ENCODE measurements at places on chromosomes 5 and 9. TPM values are rescaled to one million over a fixed set of nuclear protein-coding genes. Genes with fewer than 3 reads are reported as not detected.
A peak's percentile ranks its signal among the peaks of the same experiment; 100 is the strongest.

DNA sequence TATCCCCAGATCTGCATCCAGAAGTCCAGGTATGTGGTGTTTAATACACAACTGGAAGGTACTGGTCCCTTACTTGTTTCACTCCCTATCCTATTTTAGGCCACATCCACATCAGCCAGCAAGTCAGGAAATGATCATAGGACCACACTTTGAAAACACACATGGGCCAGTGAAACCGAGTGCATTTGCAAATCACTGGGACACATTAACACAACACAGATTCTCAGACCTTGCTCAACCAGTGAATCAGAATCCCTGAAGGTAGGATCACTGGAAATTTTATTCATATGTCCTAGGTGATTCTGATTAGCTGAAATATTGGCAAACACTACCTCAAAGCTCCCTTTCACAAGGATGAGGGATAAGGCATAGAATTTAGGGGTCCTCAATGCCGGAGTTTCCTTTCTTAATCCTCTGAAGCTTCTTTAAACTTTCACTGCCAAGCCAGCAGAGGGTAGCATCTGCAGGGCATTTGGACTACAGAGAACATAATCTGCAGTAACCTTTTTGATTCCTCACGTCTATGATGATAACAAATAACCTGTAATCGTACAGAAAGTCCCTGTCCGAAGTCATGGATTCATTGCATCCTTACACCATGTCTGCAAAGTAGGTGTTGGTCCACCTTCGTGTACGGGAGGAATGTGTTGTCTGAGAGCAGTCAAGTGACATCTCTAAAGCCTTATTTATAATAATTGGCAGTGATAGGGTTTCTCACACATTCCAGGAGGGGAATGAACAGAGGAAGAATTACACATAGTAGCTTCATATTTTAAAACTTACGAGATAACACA lies 11.0 kb upstream of the ABLIM3 start:
- H3K27me3 ChIP-seq: no peaks in the 10 kb centered on the region
- H3K4me1 ChIP-seq: peaks cover 4% of the 10 kb centered on the region
- no peak overlapping the region for H3K4me3 ChIP-seq
- no peaks in the 10 kb centered on the region for H3K36me3 ChIP-seq

DNA sequence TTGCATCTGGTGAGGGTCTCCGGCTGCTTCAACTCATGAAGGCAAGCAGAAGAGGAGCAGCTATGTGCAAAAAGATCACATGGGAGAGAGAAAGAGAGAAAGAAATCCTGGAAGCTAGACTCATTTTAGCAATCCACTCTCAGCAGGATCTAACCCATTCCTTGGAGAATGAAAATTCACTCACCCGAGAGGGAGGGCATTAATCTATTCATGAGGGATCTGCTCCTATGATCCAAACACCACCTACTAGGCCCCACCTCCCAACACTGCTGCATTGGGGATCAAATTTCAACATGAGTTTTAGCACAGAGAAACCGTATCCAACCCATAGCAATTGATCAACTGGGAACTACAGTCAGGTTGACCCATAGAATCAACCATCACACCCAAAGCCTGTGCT lies 98.1 kb upstream of the SV2C start:
- no peaks in the 10 kb centered on the region for H3K36me3 ChIP-seq
- no peaks in the 10 kb centered on the region for H3K4me1 ChIP-seq
- H3K27me3 ChIP-seq: no peaks in the 10 kb centered on the region
- no peak overlapping the region for H3K27ac ChIP-seq

- DNase-seq: no peak
- no peaks in the 10 kb centered on the region for H3K27me3 ChIP-seq
- H3K27ac ChIP-seq: no peak within 1 kb of the TSS
- no peaks in the 10 kb centered on the region for H3K4me1 ChIP-seq
Measured at GRCh38 chr5:180988592-180988991, at the start of gene BTNL3. Gene BTNL3, plus strand, starts transcription at chr5:180988846. Its CDS starts 183 bp downstream, at chr5:180989029.

The GRXCR2 gene
- not detected for total RNA-seq

The TAF11L10 gene
- total RNA-seq: not detected

GRCh38 chr5:133864711-133865110 lies 103.7 kb downstream of the C5orf15 start:
- no peak overlapping the region for H3K4me3 ChIP-seq
- no peaks in the 10 kb centered on the region for H3K27me3 ChIP-seq
- H3K36me3 ChIP-seq: no peaks in the 10 kb centered on the region
- DNase-seq: no peak
- H3K27ac ChIP-seq: no peak overlapping the region

The FOXD4 gene
- total RNA-seq: 0.30 TPM

The PDGFRB gene
- total RNA-seq: 68.7 TPM

- H3K4me1 ChIP-seq: no peaks in the 10 kb centered on the region
- no peak overlapping the region for H3K4me3 ChIP-seq
- no peaks in the 10 kb centered on the region for H3K36me3 ChIP-seq
- no peaks in the 10 kb centered on the region for H3K27me3 ChIP-seq
Measured at GRCh38 chr5:135472141-135472540, 20.0 kb upstream of the TIFAB start.

DNA sequence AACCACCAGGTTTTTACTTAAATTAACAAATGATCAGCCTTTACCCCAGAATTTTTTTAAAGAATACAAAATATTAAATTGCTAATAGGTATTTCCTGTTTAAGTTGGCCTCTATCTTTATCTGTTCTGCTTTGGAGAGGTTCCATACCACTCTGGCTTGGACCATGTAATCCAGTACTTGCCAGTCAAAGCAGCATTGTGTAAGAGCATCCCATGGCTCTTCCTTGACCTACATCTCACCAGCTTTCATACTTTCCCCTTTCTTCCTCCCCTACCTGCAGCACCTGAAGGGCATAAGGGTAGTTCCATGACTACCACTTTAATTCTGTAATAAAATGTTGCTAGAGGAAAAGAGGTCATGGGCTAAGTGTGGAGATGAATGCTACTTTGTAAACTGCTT lies 140.8 kb upstream of the MTAP start:
- H3K36me3 ChIP-seq: no peaks in the 10 kb centered on the region
- DNase-seq: no peak
- H3K4me3 ChIP-seq: no peak overlapping the region
- no peaks in the 10 kb centered on the region for H3K4me1 ChIP-seq
- H3K27me3 ChIP-seq: no peaks in the 10 kb centered on the region
- no peak overlapping the region for H3K27ac ChIP-seq

GRCh38 chr5:157279605-157280239 lies 13.8 kb downstream of the CYFIP2 start:
- no peaks in the 10 kb centered on the region for H3K27me3 ChIP-seq
- no peaks in the 10 kb centered on the region for H3K36me3 ChIP-seq
- H3K4me3 ChIP-seq: no peak overlapping the region
- no peak overlapping the region for H3K27ac ChIP-seq

DNA sequence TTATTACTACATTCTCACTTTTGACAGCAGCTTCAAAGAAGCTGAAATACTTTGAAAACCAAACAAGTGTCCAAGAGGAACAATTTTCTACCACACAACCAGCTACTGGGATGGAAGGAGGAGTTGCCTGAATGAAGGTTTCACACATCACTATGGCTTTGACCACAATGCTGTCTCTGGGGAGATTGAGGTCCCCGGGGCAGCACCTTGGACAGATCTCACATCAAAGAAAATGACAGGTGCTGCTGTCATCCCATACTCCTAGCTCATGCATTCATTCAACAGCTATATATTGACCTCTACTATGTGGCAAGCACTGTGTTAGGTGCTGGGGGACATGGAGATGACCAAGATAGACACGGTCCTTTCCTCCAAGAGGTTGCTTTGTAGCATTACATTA lies 233.2 kb upstream of the RASEF start:
- H3K4me1 ChIP-seq: no peaks in the 10 kb centered on the region
- no peak overlapping the region for H3K4me3 ChIP-seq
- H3K27ac ChIP-seq: no peak overlapping the region
- no peaks in the 10 kb centered on the region for H3K36me3 ChIP-seq

The TAF11L5 gene
- not detected for total RNA-seq

DNA sequence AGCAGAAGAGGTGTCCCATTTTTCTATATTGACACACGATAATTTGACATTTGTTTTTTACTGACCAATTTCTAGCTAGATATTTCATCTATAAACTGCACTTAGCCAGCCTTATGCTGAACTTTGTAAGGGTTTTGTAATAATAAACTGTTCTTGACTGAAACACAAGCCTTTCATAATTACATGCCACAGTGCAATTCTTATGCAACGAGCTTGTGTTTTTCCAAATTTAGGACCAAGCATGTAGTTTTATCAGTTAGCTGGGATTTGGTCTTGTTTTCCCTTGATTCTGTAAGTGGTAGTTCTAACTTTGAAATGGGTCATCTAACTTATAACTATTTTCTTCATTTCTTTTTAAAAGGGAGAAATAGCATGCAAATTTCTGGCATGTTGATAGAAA lies 1.3 kb upstream of the LURAP1L start:
- no peaks in the 10 kb centered on the region for H3K4me1 ChIP-seq
- H3K27ac ChIP-seq: no peak overlapping the region
- H3K36me3 ChIP-seq: no peaks in the 10 kb centered on the region

The PCDHGA6 gene
- total RNA-seq: 4.1 TPM

- DNase-seq: no peak
- no peak overlapping the region for H3K27ac ChIP-seq
- peaks cover 5% of the 10 kb centered on the region for H3K4me1 ChIP-seq
- H3K36me3 ChIP-seq: no peaks in the 10 kb centered on the region
Measured at GRCh38 chr5:139451176-139451575, 11.4 kb downstream of the ECSCR start.

DNA sequence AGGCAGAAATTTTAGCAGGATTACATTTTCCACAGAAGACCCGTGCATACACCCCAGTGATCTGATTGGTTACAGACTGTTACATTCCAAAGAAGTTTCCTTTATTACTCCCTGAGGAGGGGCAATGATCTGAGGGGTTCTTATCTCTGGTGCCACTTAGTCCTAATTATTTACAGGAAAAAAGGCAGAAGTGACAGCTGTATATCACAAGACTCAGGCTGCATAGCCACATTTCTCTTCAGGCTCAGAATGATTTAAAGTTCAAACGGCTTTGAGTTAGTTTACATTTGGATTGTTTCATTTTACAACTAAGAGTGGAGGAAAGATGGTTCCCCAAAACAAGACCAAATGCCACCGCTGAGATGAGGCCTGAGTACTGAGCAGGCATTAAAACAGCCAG lies 17.3 kb downstream of the NAIF1 start:
- H3K36me3 ChIP-seq: no peaks in the 10 kb centered on the region
- H3K27me3 ChIP-seq: no peaks in the 10 kb centered on the region
- DNase-seq: no peak

The DNAI1 gene
- 25.0 TPM for total RNA-seq

GRCh38 chr5:139949710-139950109 lies 93.4 kb downstream of the NRG2 start:
- no peak overlapping the region for H3K27ac ChIP-seq
- H3K4me3 ChIP-seq: no peak overlapping the region
- no peaks in the 10 kb centered on the region for H3K36me3 ChIP-seq
- H3K27me3 ChIP-seq: no peaks in the 10 kb centered on the region
- H3K4me1 ChIP-seq: no peaks in the 10 kb centered on the region

The FOXD4L6 gene
- total RNA-seq: not detected

GRCh38 chr9:127876026-127876763 lies 1.3 kb downstream of the AK1 start:
- H3K27me3 ChIP-seq: no peaks in the 10 kb centered on the region
- H3K27ac ChIP-seq: peak overlapping the region; percentile 80
- DNase-seq: no peak
- H3K36me3 ChIP-seq: peaks cover 19% of the 10 kb centered on the region
- peaks cover 54% of the 10 kb centered on the region for H3K4me1 ChIP-seq
- H3K4me3 ChIP-seq: peak overlapping the region; percentile 71

- no peaks in the 10 kb centered on the region for H3K27me3 ChIP-seq
- no peaks in the 10 kb centered on the region for H3K36me3 ChIP-seq
- no peaks in the 10 kb centered on the region for H3K4me1 ChIP-seq
- H3K27ac ChIP-seq: no peak overlapping the region
Measured at GRCh38 chr9:93263334-93264229, 79.6 kb downstream of the WNK2 start.

The INSL6 gene
- not detected for total RNA-seq

DNA sequence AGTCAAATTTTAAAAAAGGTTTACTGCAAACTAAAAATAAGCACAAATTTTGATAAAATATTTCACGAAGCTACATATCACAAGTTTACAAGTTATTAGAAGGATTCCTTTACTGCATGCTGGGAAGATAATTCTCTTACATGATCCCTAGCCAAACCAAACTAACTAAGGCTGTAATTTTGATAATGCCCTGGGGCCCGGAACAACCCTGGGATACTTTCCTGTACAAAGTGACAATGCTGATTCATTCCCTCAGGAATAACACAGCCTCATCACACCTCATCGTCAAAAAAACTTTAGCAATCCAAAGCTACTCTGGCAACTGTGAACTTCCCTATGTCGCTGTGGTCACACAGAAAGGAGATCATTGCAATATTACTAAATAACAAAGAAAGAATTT lies 402.9 kb downstream of the RAB3C start:
- H3K27me3 ChIP-seq: no peaks in the 10 kb centered on the region
- no peak for DNase-seq
- peaks cover 2% of the 10 kb centered on the region for H3K36me3 ChIP-seq
- no peak overlapping the region for H3K4me3 ChIP-seq
- H3K4me1 ChIP-seq: no peaks in the 10 kb centered on the region
- H3K27ac ChIP-seq: no peak overlapping the region

DNA sequence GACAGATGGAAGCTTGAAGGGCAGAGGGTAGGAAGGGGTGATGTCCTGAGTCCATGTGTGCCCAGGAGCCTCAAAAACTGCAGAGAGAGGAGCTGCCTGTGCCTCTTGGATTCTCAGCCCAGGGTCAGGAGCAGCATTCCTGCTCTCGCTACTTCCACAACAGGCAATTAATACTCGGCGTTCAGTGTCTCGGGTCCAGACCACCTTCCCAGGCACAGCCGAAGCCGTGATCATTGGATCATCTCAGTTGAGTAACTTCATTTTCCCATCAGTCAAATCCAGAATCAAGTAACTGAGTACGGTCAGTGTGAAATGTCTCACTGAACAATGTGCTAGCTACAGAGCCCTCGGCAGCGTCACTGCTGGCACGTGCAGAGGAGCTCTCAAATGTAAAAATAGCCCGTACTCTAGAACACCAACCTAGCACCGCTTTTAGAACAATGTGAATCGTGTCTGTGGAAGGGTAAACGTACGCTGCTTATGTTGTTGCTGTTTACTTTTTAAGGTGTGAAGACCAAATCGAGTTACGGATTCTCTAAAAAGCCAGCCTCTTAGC lies 63.5 kb upstream of the IRX4 start:
- no peak overlapping the region for H3K4me3 ChIP-seq
- DNase-seq: no peak
- no peak overlapping the region for H3K27ac ChIP-seq
- H3K36me3 ChIP-seq: no peaks in the 10 kb centered on the region
- no peaks in the 10 kb centered on the region for H3K27me3 ChIP-seq
- no peaks in the 10 kb centered on the region for H3K4me1 ChIP-seq

The ADRA1B gene
- total RNA-seq: 9.9 TPM

GRCh38 chr5:150264667-150265603 lies 24.6 kb downstream of the CAMK2A start:
- no peak overlapping the region for H3K4me3 ChIP-seq
- H3K27me3 ChIP-seq: no peaks in the 10 kb centered on the region
- no peak for DNase-seq

GRCh38 chr9:111966861-111967291 lies 70.3 kb downstream of the UGCG start:
- H3K4me1 ChIP-seq: peaks cover 3% of the 10 kb centered on the region
- H3K4me3 ChIP-seq: no peak overlapping the region
- H3K27me3 ChIP-seq: no peaks in the 10 kb centered on the region
- H3K27ac ChIP-seq: no peak overlapping the region
- DNase-seq: no peak

All from upper lobe of left lung (tissue), 6 donors.